ENCODE measurements at places on chromosomes 12 and 14.

GRCh38 chr12:124566997-124567672 lies at the start of gene NCOR2:
Gene NCOR2 (minus strand): TSS chr12:124567612. CDS start chr12:124495251, 72,361 bp downstream.
- peak; percentile 9 for DNase-seq

DNA sequence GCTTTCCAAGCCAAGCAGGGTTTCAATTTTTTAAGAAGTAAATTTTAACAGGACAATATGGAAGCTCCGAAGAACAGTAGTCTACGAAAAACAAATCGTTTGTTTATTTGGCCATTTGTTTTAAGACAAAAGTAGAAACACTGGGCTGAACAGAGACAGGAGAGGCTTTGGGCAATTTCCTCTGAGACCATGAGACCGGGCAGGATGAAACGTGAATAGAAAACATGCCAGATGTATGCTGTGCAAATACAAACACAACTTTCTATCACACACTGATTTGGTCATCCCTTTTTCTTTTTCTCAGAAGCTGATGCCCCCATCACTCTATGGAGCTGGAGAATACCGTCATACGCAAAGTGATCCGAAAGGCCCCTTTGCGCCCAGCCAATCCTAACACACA lies 1111.1 kb downstream of the BCL11B start:
- no peak for DNase-seq

- DNase-seq: no peak
Measured at GRCh38 chr12:120404271-120404670, 33.6 kb upstream of the COX6A1 start.

GRCh38 chr12:118361889-118362288 lies 10.8 kb downstream of the TAOK3 start:
- DNase-seq: no peak

GRCh38 chr12:124458992-124459851 lies 108.2 kb downstream of the NCOR2 start:
- DNase-seq: no peak

DNA sequence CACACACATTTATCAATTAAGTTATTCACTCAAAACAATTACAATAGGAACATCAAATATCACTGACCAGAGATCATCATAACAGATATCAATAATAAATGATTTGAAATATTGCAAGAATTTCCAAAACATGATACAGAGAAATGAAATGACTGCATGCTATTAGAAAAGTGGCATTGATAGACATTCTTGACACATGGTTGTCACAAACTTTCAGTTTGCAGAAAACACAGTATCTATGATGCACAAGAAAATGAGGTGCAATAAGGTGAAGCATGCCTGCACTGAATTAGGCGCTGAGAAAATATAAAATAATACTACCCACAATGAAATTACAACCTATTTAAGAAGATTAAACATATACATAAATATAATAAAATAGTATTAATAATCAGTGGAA lies 198.0 kb upstream of the SYT1 start:
- no peak for DNase-seq

- no peak for DNase-seq
Measured at GRCh38 chr12:67382241-67382871, 113.2 kb downstream of the CAND1 start.

- DNase-seq: no peak
Measured at GRCh38 chr14:104144911-104145825, 6.8 kb downstream of the KIF26A start.

GRCh38 chr14:72888636-72889201 lies 5.2 kb downstream of the DPF3 start:
- no peak for DNase-seq

GRCh38 chr14:103001226-103001625 lies 56.1 kb downstream of the CDC42BPB start:
- DNase-seq: no peak
